ENCODE measurements at places on chromosomes 6 and 20.

DNA sequence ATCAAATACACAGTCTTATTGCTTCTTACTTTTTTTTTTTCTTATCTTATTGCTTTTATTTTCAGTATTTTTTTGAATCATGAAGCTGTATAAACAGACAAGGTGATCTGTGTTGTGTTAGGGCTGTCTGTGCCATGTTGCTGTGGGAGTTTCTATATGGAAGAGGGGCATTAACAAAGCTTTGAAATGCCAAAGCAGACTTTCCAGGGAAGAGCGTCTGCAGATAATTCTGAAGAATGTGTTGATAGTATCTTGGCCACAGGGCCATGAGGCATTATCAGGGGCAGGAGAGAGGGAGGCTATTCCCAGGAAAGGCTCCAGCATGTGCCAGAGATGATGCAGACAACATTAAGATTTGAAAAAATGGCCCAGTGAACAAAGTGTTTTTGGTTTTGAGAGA is 354.5 kb downstream of the UTRN start:
- no peak for DNase-seq

DNA sequence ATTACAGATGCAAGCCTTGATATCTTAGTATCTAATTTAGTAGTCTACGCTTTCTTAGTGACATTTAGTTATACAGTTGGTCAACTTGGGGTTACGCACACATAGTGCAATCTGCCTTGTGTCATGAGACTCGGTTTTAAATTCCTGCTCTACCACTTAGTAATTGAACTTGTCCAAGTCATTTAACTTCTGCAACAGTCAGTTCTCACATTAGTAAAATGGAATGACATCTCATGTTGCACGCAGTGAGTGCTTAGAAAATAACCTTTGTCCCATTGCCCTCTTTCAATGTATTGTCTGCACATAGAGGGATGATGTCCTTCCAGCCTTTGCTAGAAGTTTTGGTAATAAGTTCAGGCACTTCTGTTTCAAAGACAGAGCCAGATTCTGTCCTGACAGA is 48.6 kb downstream of the TMEM170B start:
- DNase-seq: no peak

GRCh38 chr6:106181664-106182418 is 95.7 kb downstream of the PRDM1 start:
- no peak for DNase-seq

DNA sequence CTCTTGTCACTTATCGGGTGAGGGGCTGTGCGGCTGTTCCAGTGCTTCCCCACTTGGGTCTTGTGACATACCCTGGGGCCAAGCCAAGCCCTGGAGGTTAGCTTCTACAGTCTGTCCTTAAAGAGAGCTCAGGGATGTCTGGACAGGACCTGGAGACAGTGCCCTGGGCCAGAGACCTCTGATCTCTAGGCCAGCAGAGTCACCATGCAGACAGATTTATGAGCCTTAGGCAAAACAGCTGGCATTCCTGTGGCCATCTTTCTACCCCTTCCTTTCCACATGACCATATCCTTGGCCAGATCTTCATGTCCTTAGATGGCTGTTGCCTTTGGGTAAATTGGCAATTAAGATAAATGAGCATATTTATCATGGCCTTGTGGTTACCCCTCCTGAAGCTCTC is 678.6 kb downstream of the MAFB start:
- no peak for DNase-seq

- no peak for DNase-seq
Measured at GRCh38 chr6:90294614-90294988, 2.0 kb downstream of the BACH2 start.

GRCh38 chr20:33518071-33518470 is 28.2 kb downstream of the CBFA2T2 start:
- DNase-seq: no peak

DNA sequence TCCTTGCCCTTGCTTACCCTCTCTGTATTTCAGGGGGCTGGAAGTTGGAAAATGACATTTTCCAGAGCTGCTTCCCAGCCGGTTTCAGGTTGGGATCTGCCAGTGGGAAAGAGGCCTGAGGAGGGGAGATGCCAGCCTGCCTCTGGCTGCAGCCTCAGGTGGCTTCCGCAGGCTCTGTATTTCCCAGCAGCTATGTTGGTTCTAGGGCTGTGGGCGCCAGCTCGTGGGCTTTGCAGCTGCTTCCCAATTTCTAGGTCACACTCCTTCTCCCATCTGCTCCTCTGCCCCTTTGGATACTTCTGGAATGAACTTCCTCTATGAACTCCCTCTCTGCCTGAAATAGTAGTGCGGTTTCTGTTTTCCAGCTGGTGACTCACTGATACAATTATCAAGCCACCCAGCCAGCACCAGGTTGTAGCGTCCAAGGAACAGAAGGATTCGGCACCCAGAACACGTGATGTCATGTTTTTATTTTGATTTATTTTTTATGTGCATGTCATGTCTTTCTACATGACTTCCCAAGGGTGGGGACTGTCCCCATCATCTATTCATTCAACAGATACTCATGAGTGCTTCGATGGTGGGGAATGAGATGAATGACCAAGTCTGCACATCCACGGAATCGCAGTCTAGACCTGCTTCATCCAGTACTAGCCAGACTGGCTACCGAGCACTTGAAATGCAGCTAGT is 38.0 kb downstream of the TGM2 start:
- no peak for DNase-seq

DNA sequence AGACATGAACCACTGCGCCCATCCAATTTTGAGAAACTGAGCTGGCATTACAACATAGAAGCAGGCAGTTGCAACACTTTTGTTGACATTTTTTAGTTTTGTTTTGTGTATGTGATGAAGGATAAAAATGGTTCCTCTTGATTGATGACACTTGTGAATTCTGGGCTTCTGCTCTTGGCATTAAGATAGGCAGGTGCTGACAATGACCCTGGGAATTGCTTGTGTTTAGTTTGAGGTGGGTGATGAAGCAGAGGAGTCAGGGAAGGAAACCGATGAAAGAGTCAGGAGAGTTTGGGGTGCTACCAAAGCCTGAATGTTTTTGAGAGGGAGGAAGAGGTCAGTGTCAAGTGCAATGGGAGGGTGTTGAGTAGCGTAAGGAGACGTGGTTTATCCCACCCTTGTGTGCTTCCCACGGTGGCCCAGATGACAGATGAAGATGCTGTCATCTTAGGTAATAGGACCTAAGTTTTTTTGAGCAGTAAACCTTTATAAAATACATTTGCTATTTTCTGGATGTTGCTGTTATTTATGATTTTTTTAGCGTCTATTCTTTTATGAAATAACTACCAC is 19.4 kb downstream of the CDS2 start:
- no peak for DNase-seq

DNA sequence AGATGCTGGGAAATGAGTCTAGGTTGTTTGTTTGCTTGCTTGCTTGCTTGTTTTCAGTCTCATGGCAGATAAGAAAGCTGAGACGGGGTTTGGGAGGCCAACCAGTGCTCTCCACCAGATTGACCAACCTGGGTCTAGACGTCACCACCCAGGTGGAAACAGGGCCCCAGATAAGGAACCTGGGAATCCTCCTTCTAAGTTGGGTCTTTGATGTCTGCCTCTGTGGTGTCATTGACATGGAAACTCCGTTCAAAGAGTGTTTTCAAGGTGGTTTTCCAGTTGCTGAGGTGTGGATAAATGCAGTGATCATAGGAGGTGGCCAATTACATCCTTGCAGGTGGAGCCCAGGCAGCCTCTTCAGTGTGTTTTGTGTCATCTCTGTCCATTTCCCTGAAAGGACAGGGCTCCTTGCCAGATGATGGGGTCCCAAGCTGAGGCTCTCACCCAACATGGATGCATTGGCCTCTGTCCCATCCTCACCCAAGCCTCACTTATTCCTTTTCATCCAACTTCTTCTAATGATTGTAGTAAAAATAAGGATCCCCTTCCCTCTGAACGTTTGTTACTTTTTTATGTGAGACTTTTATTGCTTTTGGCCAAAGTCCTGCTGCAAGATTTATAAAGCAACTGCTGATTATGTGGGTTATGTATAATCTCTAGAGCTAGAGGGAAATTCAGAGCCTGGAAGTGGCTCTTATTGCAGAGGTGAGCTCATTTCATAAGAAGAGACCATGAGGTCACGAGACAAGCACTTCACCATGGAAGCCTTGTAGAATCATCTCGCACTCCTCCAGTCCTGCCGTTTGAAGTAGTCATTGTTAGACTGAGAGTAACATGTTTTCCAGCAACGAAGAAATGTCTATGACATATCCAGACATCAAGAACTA is 32.0 kb upstream of the SYNDIG1 start:
- no peak for DNase-seq

DNA sequence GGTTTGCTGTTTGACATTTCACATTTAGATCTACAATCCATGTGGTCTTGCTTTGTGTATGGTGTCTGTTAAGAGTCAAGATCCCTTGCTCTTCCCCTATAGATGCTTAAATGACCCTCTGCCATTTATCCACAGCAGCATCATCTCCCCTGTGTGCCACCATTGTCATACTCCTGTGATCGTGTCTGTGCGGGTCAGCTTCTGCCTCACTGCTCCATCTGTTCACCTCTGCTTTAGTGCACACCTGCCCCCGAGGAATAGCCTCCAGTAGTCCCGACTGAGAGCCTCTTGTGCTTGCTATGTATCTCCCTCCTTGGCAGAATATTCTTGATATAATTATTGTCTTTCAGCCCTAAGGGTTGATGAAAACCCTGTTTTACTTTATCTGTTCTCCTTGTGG is 551.2 kb downstream of the CDH26 start:
- DNase-seq: peak; percentile 24

Data from ecto neural progenitor cell (in vitro differentiated cells).